ENCODE measurements at places on chromosomes 11 and 22. TPM values are rescaled to one million over a fixed set of nuclear protein-coding genes. Genes with fewer than 3 reads are reported as not detected.
A peak's percentile ranks its signal among the peaks of the same experiment; 100 is the strongest.

GRCh38 chr11:62306227-62306626, 7.4 kb upstream of the SCGB1D4 start:
- no peak for DNase-seq

GRCh38 chr11:73507086-73507485, 90.8 kb downstream of the FAM168A start:
- DNase-seq = no peak

- no peak for DNase-seq
Measured at GRCh38 chr11:125974284-125974683, 28.4 kb downstream of the VSIG10L2 start.

- DNase-seq = no peak
Measured at GRCh38 chr22:50547263-50547985, 1.7 kb downstream of the KLHDC7B start.

DNA sequence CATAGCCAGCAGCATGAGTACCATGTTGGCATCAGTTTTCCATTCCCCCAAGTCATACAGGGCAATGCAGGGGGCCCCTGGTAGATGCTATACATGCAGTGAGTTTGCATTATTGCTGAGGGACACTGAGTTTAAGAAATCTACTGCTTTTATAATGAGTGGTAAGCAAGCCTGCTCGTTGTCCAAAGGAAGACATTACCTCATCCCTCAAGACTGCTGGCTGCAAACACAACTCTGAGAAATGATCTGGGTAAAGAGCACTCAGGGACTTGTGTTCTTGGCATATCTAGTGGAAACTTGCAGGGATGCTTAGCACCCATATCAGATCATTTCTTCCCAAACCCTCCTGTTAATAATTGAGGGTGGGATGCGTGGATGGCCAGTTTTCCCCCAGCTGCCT, 77.9 kb downstream of the CWC15 start:
- DNase-seq = peak; percentile 74

- no peak for DNase-seq
Measured at GRCh38 chr22:32165681-32166080, 6.6 kb upstream of the C22orf42 start.

DNA sequence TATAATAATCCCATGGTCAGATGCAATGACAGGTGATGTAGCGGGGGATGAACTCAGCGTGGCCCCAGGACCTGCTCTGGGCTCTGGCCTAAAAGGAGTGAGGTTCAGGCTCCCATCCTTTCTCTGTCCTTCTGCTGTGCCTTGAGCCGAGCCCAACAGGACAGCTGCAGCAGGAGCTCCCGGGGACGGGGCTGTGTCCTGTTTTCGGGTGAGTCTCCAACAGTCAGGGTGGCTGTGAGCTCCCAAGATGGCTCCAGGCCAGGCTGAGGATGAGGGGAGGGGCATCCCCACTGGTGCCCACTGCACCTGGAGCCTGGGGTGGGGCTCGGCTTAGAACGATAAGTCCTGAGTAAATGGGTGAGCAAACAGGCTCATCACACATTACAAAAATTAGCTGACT, 1385.0 kb downstream of the BRD1 start:
- no peak for DNase-seq

- DNase-seq = no peak
Measured at GRCh38 chr11:115162919-115163318, 341.3 kb downstream of the CADM1 start.

OR9G4 gene
- total RNA-seq = not detected

Data from epithelial cell of proximal tubule (primary cell).